ENCODE measurements at places on chromosomes 4 and X. TPM values are rescaled to one million over a fixed set of nuclear protein-coding genes. Genes with fewer than 3 reads are reported as not detected.
A peak's percentile ranks its signal among the peaks of the same experiment; 100 is the strongest.

DNA sequence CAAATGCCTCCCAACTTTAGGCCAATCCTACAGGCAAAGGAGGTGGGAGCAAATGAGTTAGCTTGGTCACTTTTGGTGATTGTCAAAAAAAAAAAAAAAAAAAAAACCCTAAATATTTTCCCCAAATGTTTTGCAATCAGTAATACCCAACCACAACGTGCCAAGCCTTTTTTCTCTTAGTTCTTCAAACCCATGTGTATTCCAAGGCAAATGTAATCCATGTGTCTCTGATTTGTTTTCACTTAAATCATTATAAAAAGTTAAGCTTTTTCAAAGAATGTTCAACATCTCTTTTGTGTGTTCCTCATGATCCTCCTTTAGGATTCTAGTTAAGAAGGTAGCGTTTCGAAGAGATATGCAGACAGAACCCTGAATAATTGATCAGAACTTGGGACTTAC, 328.4 kb downstream of the PAPSS1 start:
- no peak overlapping the region for H3K4me3 ChIP-seq
- H3K4me1 ChIP-seq: no peaks in the 10 kb centered on the region
- H3K27me3 ChIP-seq: no peaks in the 10 kb centered on the region

Gene CRMP1
- 73.1 TPM for total RNA-seq

GRCh38 chrX:2819345-2820135, 9.2 kb upstream of the GYG2 start:
- no peaks in the 10 kb centered on the region for H3K27me3 ChIP-seq
- DNase-seq: no peak
- no peaks in the 10 kb centered on the region for H3K4me1 ChIP-seq

DNA sequence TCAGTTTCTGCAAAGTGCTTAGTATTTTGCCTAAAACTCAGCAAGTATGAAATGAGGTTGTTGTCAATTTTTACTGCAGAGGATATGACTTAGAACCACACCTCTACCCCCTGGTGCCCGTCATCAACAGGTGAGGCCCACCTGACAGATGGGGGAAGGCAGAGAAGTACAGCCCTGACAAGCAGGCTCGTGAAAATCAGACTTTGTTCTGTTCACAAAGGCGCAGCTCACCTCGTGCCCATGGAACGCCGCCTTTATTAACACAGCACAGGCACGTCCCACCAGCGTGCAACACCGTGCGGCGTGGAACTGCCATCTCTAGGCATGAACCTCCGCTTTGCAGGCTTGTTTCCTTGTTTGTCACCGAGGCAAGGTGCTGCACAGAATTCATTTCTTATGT, 13.3 kb downstream of the CYP4V2 start:
- H3K4me1 ChIP-seq: no peaks in the 10 kb centered on the region
- H3K36me3 ChIP-seq: peaks cover 11% of the 10 kb centered on the region
- DNase-seq: no peak

Gene MGAT4D
- total RNA-seq: not detected

DNA sequence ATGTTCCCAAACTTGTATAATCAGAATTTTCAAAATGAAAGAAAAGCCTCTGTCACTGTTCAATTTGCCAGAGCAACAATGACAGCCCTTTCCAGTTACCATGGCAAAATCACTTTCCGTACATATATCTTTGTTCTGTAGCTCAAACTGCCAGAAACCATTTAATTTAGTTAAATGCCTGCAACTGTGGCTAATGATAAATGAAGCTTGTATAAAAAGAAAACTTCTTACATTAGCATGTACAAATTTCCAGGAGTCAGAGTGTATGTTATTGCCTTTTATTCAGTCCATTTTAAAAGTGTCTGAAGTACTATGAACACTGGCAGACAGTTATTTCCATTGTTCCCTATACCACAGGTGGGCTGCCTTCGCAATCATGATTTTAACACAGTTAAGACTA, 30.3 kb downstream of the ARAP2 start:
- H3K4me3 ChIP-seq: no peak overlapping the region
- DNase-seq: no peak
- no peaks in the 10 kb centered on the region for H3K27me3 ChIP-seq
- H3K27ac ChIP-seq: no peak overlapping the region

DNA sequence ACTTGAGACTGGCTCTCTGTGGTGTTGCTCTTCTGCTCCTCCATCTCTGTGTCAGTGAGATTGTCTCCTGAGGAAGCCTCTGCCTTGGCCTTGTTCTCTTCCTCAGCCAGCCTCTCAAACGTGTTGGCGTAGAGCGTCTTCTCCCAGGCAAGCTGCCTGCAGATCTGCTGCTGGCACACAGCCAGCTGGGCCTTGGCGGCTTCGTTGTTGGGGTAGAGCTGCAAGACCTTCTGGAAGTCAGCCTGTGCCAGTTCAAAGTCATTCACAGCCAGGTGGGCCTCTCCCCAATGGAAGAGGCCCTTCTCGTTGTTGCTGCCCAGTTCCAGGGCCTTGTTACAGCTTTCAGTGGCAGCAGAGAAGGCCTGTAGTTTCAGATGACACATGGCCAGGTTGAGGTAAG, 159.1 kb downstream of the NDST3 start:
- H3K4me1 ChIP-seq: no peaks in the 10 kb centered on the region
- H3K4me3 ChIP-seq: no peak overlapping the region
- H3K27me3 ChIP-seq: no peaks in the 10 kb centered on the region

DNA sequence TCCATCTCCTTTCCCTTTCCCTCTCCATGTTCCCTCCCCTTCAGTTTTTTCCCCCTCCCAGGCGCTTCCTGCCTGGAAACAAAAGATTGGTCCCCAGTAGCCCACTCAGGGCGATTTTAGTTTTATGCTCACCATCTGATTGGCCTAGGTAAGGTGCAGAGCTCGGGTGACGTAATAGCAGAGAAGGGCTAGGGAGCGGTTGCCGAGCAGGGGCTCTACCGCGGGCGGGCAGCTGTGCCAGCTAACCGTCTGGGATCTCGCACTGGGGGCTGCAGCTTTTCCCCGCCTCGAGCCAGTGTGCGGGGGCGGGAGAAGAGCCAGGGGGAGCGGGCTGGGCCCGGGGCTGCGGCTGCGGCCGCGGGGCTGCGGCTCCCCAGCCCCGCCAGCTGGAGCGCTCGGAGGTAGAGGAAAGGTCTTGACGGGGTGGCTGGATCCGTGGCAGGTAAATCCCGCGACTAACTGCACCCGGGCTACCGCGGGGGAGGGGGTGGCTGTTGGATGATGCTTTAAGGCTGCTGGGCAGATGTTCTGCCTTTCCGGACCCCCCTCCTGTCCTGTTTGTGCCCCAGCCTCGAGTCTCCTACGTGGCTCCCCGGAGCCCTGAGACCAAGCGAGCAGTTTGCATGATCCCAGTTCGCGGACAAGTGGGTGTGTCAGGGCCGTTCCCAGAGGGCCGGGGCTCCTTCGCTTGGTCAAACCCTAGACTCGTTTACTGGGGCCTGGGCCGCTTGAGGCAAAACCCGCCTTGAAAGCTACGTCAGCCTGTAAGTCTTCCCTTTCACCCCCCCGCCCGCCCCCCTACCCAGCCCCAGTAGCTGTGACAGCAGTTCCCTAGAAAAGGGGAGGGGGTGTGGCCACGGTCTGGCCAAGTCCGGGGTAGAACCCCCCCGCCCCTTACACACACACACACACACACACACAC, at the start of gene PAK3:
Gene PAK3, plus strand, starts transcription at position 218 of the 922 bp plus-strand sequence. CDS start 26,913 bp downstream, outside the sequence.
- H3K27ac ChIP-seq: no peak within 1 kb of the TSS
- no peaks in the 10 kb centered on the region for H3K27me3 ChIP-seq
- H3K4me3 ChIP-seq: peak within 1 kb of the TSS; percentile 94
- peak; percentile 89 for DNase-seq

All from H9 (cell line).